Mesothelial cell of epicardium (in vitro differentiated cells): ENCODE measurements at places on chromosomes 11 and 22.

- DNase-seq, result no peak
Measured at GRCh38 chr11:63766531-63767235, 1.9 kb downstream of the ZFTA start.

GRCh38 chr11:11318961-11319360, 34.1 kb downstream of the CSNK2A3 start:
- no peak for DNase-seq

- no peak for DNase-seq
Measured at GRCh38 chr11:67452141-67452952, at the start of gene GPR152. TSS of gene GPR152 (minus strand) at chr11:67452729. CDS start at chr11:67452724, 5 bp downstream.

GRCh38 chr11:35964841-35965240, 21.0 kb downstream of the LDLRAD3 start:
- DNase-seq, result no peak

- peak; percentile 56 for DNase-seq
Measured at GRCh38 chr11:20353829-20354434, 9.6 kb upstream of the HTATIP2 start.

DNA sequence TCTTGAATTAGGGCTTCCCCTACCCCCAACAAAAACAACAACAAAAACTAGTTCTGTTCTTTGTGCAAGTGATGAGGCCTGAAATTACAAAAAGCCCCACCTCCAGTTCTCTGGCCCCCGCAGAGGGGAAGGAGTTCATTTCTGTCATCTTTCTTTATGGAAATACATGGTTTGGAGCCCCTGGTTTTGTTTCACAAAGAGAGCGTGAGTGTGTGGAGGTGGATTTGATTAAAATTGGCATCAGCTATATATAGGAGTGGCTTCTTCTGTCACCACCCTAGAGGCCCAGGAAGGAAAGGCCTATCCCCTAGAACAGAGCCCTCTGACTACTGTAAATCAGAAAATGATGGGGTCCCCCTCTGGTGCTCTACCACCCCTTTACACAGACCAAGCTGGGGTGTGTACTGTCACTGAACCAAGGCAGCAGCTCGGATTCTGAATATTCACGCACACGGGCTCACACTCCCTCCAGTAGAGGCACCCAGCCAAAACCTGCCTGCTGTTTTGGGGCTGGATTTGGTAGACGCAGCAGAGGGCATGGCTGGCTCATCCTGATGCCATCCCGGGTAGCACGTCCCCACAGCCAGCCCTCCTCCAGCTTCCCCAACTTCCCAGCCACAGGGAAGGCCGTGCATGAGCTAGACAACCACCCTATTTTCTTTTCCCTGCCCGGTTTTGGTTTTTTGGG, 19.4 kb downstream of the RCOR2 start:
- DNase-seq, result no peak

DNA sequence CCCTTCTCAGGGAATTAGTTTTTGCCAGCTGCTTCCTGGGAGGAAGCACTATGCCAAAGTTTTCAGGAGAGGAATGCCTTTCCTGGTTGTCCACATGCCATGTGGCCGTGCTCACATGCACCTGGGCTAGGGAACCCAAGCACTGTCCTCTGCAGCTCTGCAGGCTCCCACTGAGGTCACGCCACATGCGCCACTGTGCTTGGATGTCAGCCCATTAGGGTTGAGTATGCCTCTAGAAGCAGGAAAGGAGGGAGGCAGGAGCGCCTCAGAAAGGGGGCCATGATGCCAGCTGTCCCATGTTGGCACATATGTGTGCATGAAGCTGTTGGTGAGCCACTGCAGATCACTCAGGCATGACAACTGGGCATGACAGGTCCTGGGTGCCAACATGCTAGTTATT, 81.6 kb upstream of the SUSD2 start:
- DNase-seq, result no peak

DNA sequence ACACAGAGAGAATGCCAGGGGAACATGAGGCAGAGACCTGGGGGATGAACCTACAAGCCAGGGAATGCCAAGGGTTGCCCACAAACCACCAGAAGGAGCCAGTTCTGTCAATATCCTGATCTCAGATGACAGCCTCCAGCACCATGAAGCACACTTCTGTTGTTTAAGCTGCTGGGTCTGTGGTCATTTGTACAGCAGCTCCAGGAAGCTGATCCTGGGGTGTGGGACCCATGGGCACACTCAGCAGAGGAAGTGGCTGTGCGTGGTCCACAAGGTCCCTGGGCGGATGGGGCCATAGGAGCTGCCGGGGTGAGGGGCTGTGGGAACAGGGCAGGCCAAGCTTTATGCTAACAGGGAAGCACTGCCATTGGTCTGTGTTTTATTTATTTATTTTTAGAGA, 12.1 kb downstream of the PPM1F start:
- DNase-seq, result no peak

GRCh38 chr11:115036406-115037180, 358.3 kb downstream of the NXPE2 start:
- no peak for DNase-seq

GRCh38 chr11:74055938-74056337, 47.1 kb upstream of the UCP3 start:
- no peak for DNase-seq

DNA sequence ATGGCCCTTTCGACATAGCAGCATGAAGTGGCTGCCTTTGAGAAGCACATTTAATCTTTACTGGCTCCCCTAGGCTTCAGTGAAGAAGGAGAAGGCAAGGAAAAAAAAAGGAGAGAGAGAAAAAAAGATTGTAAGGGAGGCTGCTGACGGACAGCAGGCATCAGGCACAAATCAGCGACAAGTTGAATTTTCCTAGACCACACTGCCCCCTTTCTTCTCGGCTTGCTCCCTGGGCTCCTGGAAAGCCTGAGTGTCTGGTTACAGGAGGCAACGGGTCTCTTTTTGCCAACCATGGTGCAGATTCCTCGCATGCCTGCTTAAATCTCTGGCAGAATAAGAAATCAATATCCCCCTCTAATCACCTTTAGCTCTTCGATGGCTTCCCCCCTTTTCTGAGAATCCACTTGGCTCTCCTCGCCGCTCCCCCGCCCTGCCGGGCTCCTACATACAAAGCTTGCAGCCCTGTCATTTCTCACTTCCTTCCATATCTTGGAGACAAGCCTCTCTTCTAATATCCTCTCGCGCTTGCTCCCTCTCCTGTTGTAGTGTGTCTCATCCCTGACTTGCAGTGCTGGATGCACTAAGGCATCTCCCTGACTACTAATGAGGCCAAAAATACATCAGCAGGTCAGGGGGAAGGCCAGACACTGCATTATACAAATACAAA, 14.3 kb downstream of the BLID start:
- DNase-seq, result peak; percentile 75

DNA sequence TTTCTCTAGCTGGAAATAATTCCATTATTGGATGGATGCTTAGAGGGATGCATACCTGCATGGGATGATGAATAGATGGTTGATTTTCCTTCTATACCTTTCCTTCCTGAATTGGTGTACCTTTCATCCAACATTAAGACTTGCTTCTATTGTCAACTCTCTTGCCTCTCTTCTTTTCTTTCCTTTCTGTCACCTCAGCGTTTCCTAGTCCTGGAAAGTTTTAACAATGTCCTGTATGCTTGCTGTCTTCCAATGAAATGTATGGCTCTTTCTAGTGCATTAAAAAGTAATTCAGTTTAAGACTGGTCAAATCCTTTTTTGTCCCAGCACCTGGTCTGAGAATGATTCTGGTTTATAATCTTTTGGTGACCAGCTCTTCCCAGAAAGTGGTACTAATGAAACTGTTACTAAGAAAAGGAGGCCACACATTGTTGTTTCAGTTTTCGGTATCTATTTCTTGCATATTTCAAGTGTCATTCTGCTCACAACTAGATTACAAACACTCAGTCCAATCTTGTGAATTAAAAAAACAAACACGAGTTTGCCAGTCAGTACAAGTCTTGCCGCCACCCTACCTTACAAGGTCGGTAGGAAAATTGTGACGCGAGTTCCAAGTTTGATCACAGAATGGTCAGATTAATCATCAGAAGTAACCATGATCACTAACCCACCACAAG, 8.0 kb downstream of the POU2AF1 start:
- no peak for DNase-seq
